Activated T-helper 1 cell treated with anti-CD3 and anti-CD28 coated beads, Interleukin-12 subunit alpha, Interleukin-12 subunit beta, Interleukin-2, Interleukin-4 antibody, amounts not matched to agents 30 ng/mL and 10 ng/mL and 1 ng/mL, durations not matched to agents 14 hours and 24 hours and 36 hours (primary cell): ENCODE measurements at places on chromosomes 3 and 15.

DNA sequence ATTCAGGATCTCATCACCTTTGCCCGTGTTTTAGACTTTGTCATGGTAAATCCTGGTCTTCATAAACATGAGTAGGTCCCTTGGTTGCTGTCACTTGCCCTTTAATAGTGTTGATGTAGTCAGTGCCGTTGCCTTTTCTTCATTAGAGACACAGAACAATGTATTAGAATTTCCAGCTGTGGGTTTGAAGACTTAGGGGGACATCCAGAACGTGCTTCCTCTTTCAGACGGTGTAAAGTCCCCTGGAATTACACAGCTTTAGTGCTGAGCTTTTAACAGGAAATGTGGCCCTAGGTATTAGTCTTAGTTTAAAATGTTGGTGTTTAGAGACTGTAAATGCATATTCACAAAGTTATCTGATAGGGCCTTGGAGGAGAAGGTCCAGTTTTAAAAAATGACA, 8.8 kb upstream of the LRCH3 start:
- no peaks in the 10 kb centered on the region for H3K27me3 ChIP-seq
- no peaks in the 10 kb centered on the region for H3K4me1 ChIP-seq
- H3K36me3 ChIP-seq, result peaks cover 30% of the 10 kb centered on the region
- no peak overlapping the region for H3K27ac ChIP-seq
- DNase-seq, result no peak
- no peak overlapping the region for H3K4me3 ChIP-seq

DNA sequence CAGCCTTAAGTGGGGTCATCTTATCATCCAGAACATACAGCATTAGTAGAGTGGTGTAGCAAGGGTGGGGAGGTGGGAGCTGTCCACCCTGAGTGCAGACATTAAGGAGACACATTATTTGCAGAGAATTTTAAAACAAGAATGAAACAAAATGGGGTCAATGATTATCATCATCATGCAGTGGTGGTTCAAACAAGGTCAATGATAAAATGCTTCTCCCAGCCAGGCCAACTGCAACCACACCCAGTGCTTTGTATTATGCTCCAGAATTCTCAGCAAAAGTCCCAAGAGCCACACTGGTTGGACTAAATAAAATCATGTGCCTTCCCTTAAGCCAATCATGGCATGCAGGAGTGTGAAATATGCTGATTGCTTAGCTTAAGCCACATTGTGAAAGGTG, 96.7 kb upstream of the FHIT start:
- no peak overlapping the region for H3K4me3 ChIP-seq
- H3K4me1 ChIP-seq, result no peaks in the 10 kb centered on the region
- H3K36me3 ChIP-seq, result no peaks in the 10 kb centered on the region
- no peak for DNase-seq
- peaks cover 2% of the 10 kb centered on the region for H3K27me3 ChIP-seq
- no peak overlapping the region for H3K27ac ChIP-seq

DNA sequence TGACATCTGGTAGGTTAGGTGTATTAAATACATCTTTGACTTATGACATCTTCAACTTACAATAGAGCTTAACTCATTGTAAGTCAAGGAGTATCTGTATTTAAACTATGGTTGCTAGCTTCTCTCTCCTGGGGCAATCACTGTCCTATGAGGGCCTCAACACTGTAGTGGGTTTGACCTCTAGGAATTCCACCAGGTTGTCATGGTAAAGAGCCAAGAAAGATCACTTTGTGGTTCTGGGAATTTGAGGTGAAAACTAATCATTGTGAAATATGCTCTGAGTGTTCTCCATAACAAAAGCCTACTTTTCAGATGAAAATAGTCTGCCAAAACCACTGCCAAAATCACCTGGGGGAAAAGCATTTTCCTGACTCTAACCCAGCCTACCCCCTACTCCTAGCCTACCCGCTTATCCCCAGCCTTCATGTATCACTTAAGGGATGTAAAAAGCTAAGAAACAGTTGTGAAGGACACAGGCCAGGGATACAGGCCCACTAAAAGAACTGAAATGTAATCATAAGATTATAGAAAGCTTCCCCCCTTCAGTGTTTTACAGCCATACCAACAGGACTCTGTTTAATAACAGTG, 723.8 kb downstream of the MECOM start:
- DNase-seq, result no peak
- H3K27ac ChIP-seq, result no peak overlapping the region
- no peak overlapping the region for H3K4me3 ChIP-seq
- no peaks in the 10 kb centered on the region for H3K36me3 ChIP-seq
- no peaks in the 10 kb centered on the region for H3K4me1 ChIP-seq
- H3K27me3 ChIP-seq, result peaks cover 1% of the 10 kb centered on the region

DNA sequence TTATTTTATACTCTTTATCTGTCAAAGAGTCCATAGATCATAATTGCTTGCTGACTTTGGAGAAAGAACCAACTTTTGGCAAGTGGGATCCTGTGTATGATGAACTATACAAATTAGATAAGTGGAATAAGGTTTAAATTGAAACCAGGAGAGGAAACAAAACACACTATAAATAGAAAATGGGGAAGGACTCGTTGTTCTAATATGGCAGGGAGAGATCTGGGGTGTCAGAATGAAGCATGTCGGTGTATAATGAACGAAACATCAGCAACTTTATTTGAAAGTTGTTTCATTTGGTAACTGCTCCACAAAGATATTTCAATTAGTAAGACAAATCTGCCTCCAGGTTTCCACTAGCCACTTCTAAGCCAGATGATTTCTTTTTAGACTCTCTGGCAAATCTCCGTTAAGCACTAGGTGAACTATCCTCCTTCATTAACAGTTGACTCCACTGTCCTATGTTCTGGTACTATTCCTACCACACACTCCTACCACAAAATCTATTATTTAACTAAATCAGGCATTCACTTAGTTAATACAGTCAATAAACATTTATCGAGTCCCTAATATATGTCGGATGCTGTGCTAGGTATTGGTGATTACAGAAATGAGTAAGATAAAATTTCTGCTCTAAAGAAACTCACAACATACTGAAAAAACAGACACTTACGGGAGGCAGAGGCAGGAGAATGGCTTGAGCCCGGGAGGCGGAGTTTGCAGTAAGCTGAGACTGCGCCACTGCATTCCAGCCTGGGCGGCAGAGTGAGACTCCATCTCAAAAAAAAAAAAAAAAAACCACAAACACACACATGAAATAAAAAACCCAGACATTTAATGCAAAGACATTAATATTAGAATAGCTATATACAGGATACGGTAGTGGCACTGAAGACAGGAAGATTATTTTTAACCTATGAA, 20.1 kb downstream of the SLC15A2 start:
- H3K36me3 ChIP-seq, result peaks cover 8% of the 10 kb centered on the region
- H3K27ac ChIP-seq, result no peak overlapping the region
- no peaks in the 10 kb centered on the region for H3K27me3 ChIP-seq

DNA sequence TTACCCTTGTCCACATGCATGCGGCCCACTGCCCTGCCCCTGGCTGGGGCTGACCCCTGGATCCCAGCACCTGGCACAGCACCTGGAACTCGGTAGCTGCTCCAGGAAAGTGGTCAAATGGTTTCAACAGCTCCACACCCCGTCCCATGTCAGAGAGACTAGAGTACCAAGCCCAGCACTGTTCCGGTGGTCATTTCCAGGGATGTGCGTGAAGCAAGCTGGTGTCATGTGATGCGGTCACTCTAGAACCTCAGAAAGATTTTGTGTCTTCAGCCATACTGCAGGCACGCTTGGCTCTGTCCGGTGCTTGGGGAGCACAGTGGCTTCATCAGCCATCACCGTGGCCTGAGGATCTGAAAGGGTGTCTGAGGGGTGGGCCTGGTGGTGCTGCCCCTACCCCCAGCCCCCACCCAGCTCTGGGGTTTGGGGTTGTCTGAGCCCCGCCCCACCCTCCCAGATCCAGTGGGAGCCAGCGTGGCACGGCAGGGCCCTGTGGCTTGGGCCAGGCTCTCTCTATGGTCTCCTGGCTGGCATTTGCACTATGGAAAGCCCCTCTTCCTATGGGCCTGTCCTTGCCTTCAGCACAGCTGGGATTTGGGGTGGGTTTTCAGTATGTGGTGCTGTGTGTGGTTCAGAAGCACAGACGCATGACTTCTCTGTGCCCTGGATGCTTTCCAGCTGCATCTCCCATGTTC, 15.3 kb downstream of the APBA2 start:
- H3K4me1 ChIP-seq, result no peaks in the 10 kb centered on the region
- H3K36me3 ChIP-seq, result no peaks in the 10 kb centered on the region
- H3K4me3 ChIP-seq, result no peak overlapping the region
- no peak overlapping the region for H3K27ac ChIP-seq

DNA sequence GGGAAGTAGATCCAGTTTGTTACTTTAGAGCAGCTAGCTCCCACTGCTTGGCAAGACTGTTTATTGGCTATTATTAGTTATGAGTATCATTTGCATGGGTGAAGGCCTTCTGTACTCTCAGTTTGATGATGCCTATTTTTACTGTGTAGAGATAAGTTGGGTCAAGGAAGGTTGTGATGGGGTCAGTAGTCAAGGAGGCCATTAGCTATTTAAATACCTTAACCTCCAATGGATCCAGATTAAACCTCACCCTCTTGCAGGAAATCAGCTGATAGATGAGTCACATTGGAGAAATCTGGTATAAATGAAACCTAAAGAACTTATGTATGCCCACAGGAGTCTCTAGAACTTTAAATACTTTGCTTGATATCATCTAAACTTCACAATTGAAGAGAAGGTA, 45.0 kb downstream of the THBS1 start:
- H3K4me1 ChIP-seq, result peaks cover 91% of the 10 kb centered on the region
- peak overlapping the region; percentile 1 for H3K4me3 ChIP-seq
- no peaks in the 10 kb centered on the region for H3K27me3 ChIP-seq
- no peak for DNase-seq
- peak overlapping the region; percentile 98 for H3K27ac ChIP-seq

DNA sequence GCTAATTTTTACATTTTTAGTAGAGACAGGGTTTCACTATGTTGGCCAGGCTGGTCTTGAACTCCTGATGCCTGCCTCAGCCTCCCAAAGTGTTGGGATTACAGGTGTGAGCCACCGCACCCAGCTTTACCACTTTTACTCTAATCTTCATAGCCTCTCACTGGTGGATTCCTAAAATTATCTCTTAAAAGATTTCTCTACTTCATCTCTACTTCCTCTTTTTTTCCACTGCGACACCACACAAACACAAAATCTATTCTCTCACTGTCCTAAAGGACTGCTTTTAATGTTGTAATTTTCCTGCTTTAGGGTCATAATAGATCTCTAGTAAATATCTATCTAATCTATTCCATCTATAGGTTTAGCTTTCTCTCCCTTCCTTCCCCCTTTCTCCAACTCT, 34.0 kb upstream of the TBL1XR1 start:
- H3K4me3 ChIP-seq, result no peak overlapping the region
- peaks cover 3% of the 10 kb centered on the region for H3K36me3 ChIP-seq
- DNase-seq, result no peak
- no peaks in the 10 kb centered on the region for H3K27me3 ChIP-seq

DNA sequence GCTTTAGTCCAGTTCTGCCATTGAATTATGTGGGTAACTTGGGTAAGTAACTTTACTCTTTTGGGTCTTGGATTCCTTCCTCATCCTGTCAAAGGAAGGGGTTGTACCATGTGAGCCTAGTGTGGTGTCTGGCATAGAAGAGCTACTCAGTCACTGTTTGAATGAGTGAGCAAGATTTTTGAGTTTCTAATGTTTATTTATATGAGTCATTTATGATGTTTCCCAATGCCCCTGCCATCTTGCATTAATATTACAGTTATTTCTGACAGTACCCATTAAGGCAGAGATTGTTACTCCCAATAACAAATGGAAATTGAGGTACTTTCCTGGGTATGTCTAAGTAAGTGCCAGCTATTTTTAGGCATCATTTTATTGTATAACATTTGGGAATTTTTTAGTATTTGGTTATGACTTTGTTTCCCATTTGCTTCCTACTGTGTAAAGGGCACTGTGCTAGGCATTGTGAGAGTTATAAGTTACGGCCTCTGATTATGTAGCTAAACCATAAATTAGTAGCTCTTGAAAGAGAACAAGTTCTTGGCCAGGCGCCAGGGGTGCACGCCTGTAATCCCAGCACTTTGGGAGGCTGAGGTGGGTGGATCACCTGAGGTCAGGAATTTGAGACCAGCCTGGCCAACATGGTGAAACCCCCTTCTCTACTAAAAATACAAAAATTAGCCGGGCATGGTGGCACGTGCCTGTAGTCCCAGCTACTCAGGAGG, 23.5 kb downstream of the NR1D2 start:
- H3K27ac ChIP-seq, result no peak overlapping the region
- peaks cover 5% of the 10 kb centered on the region for H3K36me3 ChIP-seq
- no peak for DNase-seq
- no peaks in the 10 kb centered on the region for H3K27me3 ChIP-seq
- no peak overlapping the region for H3K4me3 ChIP-seq

- H3K36me3 ChIP-seq, result peaks cover 4% of the 10 kb centered on the region
- H3K27me3 ChIP-seq, result no peaks in the 10 kb centered on the region
- no peak for DNase-seq
Measured at GRCh38 chr15:66290518-66290917, 2.9 kb upstream of the DIS3L start.

DNA sequence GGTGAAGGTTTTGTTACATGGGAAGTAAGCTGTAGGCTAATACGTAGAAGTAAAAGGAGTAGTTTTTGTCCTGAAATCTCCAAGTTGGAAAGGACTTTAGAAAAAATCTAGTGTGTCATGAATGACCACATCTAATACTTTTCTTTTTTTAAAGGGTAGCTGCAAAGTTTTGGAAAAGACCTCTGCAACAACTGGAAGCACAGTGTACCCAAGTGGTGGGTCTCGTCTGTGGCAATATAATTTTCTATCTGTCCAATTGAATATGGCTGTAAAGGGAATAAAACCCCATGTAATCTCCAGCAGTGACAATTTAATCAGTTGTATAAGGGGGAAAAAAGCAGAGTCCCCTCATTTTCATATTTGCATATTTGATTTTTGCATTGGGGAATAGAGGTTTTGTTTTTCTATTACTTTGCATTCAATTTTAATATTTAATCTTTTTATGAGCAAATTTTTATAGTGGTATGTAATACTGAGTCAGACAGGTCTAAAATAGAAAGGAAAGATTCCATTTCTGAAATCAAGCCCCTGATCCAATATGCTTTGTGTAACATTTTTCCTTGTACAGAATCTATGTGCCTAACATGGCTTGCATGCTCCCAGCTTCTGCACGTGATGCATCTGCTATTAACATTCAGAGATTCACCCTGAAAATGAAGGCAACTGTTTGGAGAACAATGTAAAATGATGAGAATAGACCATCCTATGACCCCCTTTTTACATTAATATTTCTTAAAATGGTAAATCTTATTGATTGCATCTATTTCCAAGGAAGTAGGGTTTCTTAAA, 531.4 kb downstream of the ZIC1 start:
- H3K27ac ChIP-seq, result no peak overlapping the region
- no peaks in the 10 kb centered on the region for H3K4me1 ChIP-seq
- DNase-seq, result no peak
- H3K36me3 ChIP-seq, result no peaks in the 10 kb centered on the region
- no peak overlapping the region for H3K4me3 ChIP-seq
- no peaks in the 10 kb centered on the region for H3K27me3 ChIP-seq

GRCh38 chr3:194775266-194775665, 89.6 kb downstream of the FAM43A start:
- H3K27ac ChIP-seq, result no peak overlapping the region
- H3K27me3 ChIP-seq, result peaks cover 27% of the 10 kb centered on the region
- DNase-seq, result no peak
- H3K36me3 ChIP-seq, result no peaks in the 10 kb centered on the region

GRCh38 chr3:44066806-44067205, 174.9 kb upstream of the TOPAZ1 start:
- H3K27me3 ChIP-seq, result peaks cover 13% of the 10 kb centered on the region
- H3K4me1 ChIP-seq, result no peaks in the 10 kb centered on the region
- no peak overlapping the region for H3K4me3 ChIP-seq
- H3K27ac ChIP-seq, result no peak overlapping the region
- no peak for DNase-seq
- H3K36me3 ChIP-seq, result no peaks in the 10 kb centered on the region

GRCh38 chr3:156518726-156519125, 36.2 kb downstream of the SSR3 start:
- H3K4me3 ChIP-seq, result no peak overlapping the region
- H3K36me3 ChIP-seq, result peaks cover 5% of the 10 kb centered on the region
- H3K27ac ChIP-seq, result no peak overlapping the region
- DNase-seq, result no peak
